ENCODE measurements at places on chromosomes 5 and 9.

DNA sequence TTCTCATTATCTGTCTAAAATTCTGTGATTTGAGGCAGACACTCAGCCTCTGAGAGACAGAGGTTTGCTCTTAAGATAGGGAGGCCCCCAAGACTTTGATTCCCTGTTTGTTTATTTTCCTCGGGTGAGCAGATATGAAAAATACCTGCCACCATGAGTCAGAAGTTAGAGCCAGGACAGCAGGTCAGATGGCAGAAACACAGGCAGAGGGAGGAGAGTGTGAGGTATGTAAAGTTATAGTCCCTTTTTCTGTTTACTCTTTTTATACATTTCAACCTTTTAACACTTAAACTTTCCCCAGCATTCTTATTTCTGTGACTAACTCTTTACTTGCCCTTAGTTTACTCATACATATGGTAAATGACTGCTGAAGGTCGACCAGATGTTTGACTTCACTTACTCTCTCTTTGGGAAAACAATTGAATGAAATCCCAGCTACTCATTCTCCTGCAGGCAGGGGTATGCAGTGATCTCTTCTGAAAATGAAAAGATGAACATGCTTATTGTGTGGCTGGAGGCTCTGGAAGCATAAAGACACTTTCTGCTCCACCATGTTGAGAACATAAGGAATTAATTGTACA is 383.8 kb downstream of the NTRK2 start:
- DNase-seq = no peak

GRCh38 chr9:88835038-88835466 is 156.2 kb upstream of the S1PR3 start:
- DNase-seq = peak; percentile 52

- DNase-seq = peak; percentile 89
These were observed 58.3 kb downstream of the PTTG1 start for GRCh38 chr5:160479926-160480325.

DNA sequence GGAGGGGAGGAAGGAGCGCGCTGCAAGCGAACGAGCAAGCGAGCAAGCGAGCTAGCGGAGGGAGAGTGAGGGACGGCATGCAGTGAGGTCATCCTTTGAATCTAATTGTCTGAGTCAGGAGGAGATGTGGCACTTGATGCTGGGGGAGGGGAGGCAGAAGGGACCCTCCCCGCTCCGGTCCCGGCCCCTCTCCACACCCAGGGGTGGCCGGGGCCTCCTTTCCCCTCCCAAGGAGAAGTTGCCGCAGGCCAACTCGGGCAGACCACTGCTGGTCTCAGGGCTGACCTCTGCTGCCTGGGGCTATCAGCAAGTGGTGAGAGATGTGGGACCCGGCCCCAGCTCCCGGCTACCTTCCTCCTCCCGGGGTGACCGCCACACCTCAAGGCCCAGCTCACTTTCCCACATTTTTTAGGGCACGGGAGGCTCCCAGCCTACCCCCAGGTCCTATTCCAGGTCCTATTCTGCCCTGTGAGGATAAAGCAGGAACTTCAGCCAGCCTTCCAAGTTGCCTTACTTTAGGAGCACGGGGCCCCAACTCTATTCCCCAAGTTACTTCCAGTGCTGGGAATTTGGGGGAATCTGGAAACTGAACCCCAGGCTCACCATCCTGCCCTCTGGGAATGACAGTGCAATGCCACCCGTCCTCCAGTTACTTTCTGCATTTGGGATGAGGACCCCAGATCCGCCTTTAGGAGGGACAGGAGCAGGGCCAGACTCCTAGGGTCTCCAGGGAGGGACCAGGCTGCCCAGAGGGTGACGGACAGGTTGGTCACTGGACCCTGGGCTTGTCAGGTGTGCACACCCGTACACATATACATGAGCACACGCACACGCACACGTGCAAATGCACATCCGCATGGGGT is 11.1 kb downstream of the CNTFR start:
- peak; percentile 77 for DNase-seq

DNA sequence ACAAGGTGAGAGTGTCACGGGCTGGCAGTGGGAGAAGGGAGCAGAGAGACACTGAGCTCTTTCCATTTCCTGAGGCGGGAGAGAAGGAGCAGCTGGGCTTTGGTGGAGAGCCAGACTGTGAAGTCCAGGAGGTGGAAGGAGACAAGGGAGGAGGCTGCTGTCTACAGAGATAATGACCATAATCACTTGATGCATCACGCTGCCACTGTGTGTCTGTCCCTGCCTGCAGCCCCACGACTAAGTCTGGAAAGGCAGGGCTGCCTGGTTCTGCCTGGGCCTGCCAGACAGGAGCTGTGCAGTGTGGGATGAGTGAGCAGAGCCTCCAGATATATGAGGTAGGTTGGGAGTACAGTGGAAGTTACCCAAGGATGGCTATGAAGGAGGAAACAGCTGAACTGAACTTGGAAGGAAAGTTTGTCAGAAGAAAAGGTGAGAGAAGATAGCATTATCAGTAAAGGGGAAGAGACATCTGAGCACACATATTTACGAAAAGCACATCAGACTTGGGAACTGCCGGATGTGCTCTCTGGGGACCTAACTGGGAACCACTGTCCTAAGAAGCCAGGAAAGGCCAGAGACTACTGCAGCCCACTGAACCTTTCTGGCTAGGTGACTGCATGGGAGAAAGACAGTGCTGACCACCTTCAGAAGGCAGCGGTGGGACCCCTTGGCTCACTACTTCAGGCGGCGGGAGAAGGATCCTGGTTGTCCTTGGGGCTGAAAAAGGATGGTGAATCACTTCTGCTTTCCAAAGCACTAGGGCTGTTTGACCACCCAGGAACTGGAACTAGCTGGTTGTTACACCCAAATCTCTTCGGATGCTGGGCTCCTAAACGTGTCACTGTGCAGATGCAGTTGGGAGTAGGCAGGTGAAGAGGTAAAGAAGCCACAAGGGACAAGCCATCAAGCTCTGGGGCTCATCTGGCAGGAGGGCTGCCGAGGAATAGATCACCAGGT is 12.8 kb upstream of the DDX41 start:
- no peak for DNase-seq

DNA sequence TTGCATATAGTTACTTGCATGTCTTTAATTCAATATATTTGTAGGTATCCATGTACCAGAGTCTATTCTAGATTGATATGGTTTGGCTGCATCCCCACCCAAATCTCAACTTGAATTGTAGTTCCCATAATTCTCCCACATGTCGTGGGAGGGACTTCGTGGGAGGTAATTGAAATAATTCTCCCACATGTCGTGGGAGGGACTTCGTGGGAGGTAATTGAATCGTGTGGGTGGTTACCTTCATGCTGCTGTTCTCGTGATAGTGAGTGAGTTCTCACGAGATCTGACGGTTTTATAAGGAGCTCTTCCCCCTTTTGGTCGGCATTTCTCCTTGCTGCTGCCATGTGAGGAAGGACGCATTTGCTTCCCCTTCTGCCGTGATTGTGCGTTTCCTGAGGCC is 16.5 kb downstream of the FBXL7 start:
- DNase-seq = no peak

DNA sequence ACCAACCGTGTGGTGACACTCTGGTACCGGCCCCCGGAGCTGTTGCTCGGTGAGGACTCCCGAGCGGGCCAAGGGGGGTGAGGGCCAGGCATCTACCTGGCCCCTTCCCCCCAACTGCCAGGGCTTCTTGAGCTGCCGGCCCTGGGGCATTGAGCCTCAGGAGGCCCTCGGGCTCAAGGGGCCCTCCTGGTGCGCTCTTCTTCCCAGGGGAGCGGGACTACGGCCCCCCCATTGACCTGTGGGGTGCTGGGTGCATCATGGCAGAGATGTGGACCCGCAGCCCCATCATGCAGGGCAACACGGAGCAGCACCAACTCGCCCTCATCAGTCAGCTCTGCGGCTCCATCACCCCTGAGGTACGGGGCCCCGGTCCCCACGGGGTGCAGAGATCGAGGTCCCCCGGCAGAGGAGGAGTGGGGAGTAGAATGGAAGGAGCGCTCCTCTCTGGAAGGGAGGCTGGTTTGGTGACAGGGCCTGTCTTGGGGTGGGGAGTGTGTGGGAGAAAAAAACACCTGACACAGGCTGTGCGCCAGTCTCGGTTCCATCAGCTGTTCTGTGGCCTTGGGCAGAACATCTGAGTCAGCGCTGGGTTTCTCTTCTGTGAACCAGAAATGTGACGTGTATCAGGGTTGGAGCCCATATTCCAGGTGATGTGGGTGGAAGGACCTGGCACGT is 2.6 kb downstream of the CDK9 start:
- no peak for DNase-seq

GRCh38 chr5:1973391-1974013 is 90.8 kb upstream of the IRX4 start:
- no peak for DNase-seq

- no peak for DNase-seq
These were observed 1084.0 kb upstream of the CDH18 start for GRCh38 chr5:21071986-21072385.

All from GM23248 (cell line).